ENCODE measurements at places on chromosomes 5 and 9. TPM values are rescaled to one million over a fixed set of nuclear protein-coding genes. Genes with fewer than 3 reads are reported as not detected.

The S100Z gene
- total RNA-seq = 0.91 TPM

The TMEM215 gene
- total RNA-seq = not detected

The SLC31A1 gene
- total RNA-seq = 7.9 TPM

The ZNF367 gene
- total RNA-seq = 4.4 TPM

The IFNA10 gene
- not detected for total RNA-seq

The TMEM252 gene
- not detected for total RNA-seq

The FOXI1 gene
- total RNA-seq = not detected

The GNAQ gene
- total RNA-seq = 51.6 TPM

The IRGM gene
- 0.85 TPM for total RNA-seq

The RAI14 gene
- 2.9 TPM for total RNA-seq

The HTR1A gene
- total RNA-seq = not detected

The CKMT2 gene
- total RNA-seq = not detected

The PTPRD gene
- 0.68 TPM for total RNA-seq

The MAN1B1 gene
- total RNA-seq = 99.4 TPM

GRCh38 chr5:172904643-172905345 is 54.4 kb upstream of the RPL26L1 start:
- peaks cover 17% of the 10 kb centered on the region for H3K36me3 ChIP-seq
- peaks cover 7% of the 10 kb centered on the region for H3K4me1 ChIP-seq
- no peaks in the 10 kb centered on the region for H3K27me3 ChIP-seq
- H3K27ac ChIP-seq = no peak overlapping the region
- no peak overlapping the region for H3K4me3 ChIP-seq

DNA sequence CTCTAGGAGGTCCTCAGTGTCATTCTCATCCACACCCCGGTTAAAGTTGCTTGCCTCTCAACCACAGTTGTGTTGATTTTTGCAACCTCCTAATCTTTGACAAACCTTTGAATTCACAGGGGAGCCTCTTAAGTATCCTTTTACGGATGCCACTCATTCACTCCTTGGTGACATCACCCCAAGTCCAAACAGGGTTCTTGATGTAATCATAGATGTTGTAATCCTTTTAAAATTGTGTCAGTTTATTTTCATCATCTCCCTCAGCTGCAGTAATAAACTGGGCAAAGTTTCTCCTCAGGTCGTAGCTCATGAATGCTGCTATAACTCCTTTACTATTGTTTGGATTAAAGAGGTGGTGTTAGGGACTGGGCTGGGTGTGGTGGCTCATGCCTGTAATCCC is 637.2 kb upstream of the NUDT12 start:
- H3K4me3 ChIP-seq = no peak overlapping the region
- H3K36me3 ChIP-seq = no peaks in the 10 kb centered on the region
- H3K27ac ChIP-seq = no peak overlapping the region
- H3K27me3 ChIP-seq = no peaks in the 10 kb centered on the region
- H3K4me1 ChIP-seq = no peaks in the 10 kb centered on the region

DNA sequence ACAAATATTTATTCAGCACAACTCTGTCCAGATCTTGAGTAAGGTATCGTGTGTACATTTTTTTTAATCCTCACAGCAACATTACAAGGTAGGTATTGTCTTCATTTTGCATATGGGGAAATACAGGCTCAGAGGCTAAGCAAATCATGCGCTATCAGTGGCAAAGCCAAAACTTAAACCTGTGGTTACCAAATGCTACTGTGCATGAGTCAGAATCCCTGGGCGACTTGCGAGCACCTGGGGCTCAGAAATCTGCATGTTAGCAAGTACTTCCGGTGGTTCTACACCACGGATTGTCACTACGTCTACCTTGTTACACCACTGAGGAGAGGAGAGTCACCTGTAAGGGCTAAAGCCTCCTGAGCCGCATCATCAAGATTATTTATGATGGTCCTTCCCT is 21.3 kb downstream of the C5orf58 start:
- peak overlapping the region; percentile 54 for H3K27ac ChIP-seq
- H3K4me3 ChIP-seq = no peak overlapping the region
- peaks cover 13% of the 10 kb centered on the region for H3K4me1 ChIP-seq

GRCh38 chr9:86794391-86795046 is 152.8 kb downstream of the GAS1 start:
- DNase-seq = no peak
- no peak overlapping the region for H3K4me3 ChIP-seq
- no peaks in the 10 kb centered on the region for H3K36me3 ChIP-seq
- no peaks in the 10 kb centered on the region for H3K4me1 ChIP-seq
- H3K27me3 ChIP-seq = no peaks in the 10 kb centered on the region

- DNase-seq = no peak
- H3K27ac ChIP-seq = no peak overlapping the region
- no peaks in the 10 kb centered on the region for H3K4me1 ChIP-seq
- H3K4me3 ChIP-seq = no peak overlapping the region
Measured at GRCh38 chr9:123450098-123450770, 94.2 kb downstream of the CRB2 start.

GRCh38 chr9:99054581-99054980 is 50.3 kb upstream of the TGFBR1 start:
- no peak for DNase-seq
- H3K27ac ChIP-seq = no peak overlapping the region
- no peaks in the 10 kb centered on the region for H3K36me3 ChIP-seq
- H3K4me3 ChIP-seq = no peak overlapping the region
- H3K27me3 ChIP-seq = no peaks in the 10 kb centered on the region

GRCh38 chr5:82176115-82176814 is 101.9 kb downstream of the RPS23 start:
- H3K4me3 ChIP-seq = no peak overlapping the region
- H3K27me3 ChIP-seq = no peaks in the 10 kb centered on the region
- H3K27ac ChIP-seq = no peak overlapping the region

- no peak overlapping the region for H3K4me3 ChIP-seq
- peak; percentile 54 for DNase-seq
- H3K27ac ChIP-seq = no peak overlapping the region
- H3K27me3 ChIP-seq = peaks cover 12% of the 10 kb centered on the region
Measured at GRCh38 chr5:75050415-75050814, 1.9 kb downstream of the GCNT4 start.

GRCh38 chr5:107123014-107123413 is 547.7 kb downstream of the EFNA5 start:
- H3K27ac ChIP-seq = no peak overlapping the region
- H3K36me3 ChIP-seq = no peaks in the 10 kb centered on the region
- H3K4me1 ChIP-seq = no peaks in the 10 kb centered on the region
- peaks cover 2% of the 10 kb centered on the region for H3K27me3 ChIP-seq

GRCh38 chr5:10502578-10502977 is 60.9 kb downstream of the ROPN1L start:
- H3K27me3 ChIP-seq = no peaks in the 10 kb centered on the region
- no peaks in the 10 kb centered on the region for H3K36me3 ChIP-seq
- DNase-seq = no peak
- no peak overlapping the region for H3K27ac ChIP-seq

DNA sequence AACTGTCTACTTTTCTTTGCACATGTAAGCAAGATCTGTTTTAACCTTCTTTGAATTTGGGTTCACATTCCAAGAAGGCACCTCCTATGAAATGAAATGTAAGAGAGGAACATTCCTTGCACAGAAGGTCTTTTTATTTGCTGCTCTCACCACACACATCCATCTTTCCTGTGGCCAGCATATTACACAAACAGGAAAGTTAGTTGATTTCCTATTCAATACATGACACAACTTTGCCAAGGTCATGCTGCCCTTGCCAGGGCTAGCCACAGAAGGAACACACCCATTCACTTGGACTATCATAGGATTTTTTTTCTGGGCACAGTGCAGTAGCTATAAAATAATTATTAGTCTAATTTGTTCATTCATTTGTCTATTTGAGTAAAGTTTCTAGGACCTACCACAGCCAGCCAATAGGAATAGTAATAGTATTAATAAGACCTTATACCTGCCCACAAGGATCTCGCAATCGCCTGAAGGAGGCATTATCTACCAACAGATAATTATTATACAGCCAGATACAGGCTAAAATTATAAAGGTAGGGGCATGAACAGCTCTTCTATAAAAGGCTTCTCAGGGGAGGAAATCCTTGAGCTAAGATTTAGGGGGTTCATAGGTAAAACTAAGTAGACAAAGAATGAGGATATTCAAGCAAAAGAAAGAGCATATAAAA is 78.1 kb upstream of the NREP start:
- H3K4me3 ChIP-seq = no peak overlapping the region
- no peaks in the 10 kb centered on the region for H3K4me1 ChIP-seq
- no peaks in the 10 kb centered on the region for H3K27me3 ChIP-seq
- H3K36me3 ChIP-seq = no peaks in the 10 kb centered on the region
- no peak overlapping the region for H3K27ac ChIP-seq
- no peak for DNase-seq

- no peaks in the 10 kb centered on the region for H3K27me3 ChIP-seq
- peaks cover 16% of the 10 kb centered on the region for H3K4me1 ChIP-seq
- H3K4me3 ChIP-seq = no peak overlapping the region
- no peak for DNase-seq
- no peak overlapping the region for H3K27ac ChIP-seq
- H3K36me3 ChIP-seq = peaks cover 15% of the 10 kb centered on the region
Measured at GRCh38 chr5:10727861-10728260, 33.2 kb downstream of the DAP start.

DNA sequence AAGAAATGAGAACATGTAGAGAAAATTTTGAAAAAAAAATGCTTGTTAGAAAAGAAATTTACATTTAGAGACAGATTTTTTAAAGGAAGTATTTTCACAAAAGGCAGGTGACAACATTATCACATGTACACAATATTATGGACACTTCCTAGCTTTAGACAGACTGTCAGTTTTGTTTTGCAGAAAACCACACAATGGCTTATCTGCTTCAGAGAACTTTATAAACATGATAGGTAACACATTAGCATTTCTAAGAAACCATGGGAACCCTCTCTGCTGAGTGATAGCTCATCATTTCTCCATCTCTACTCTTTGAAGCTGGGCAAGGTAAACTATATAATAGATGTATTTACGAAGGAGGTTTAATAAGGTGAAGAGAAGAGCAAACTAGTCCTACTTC is 25.6 kb downstream of the POU5F2 start:
- peaks cover 2% of the 10 kb centered on the region for H3K4me1 ChIP-seq
- DNase-seq = no peak
- no peak overlapping the region for H3K4me3 ChIP-seq
- H3K27ac ChIP-seq = no peak overlapping the region
- H3K36me3 ChIP-seq = no peaks in the 10 kb centered on the region
- H3K27me3 ChIP-seq = no peaks in the 10 kb centered on the region

DNA sequence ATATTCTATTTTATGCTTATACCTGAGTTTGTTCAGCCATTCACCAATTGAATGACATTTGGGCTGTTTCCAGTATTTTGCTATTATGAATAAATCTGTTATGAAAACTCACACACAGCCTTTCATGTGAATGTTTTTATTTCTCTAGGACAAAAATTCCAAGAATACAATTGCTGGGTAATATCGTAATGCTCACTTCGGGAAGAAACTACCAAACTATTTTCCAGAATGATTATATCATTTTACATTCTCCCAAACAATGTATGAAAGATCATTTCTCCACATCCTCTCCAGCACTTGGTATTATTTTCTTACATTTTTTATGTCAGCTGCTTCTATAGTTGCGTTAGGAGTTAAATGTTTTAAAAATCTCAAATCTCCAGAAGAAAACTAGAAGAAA is 58.3 kb upstream of the LHFPL2 start:
- DNase-seq = no peak
- H3K4me3 ChIP-seq = no peak overlapping the region
- H3K27me3 ChIP-seq = no peaks in the 10 kb centered on the region
- H3K36me3 ChIP-seq = no peaks in the 10 kb centered on the region

DNA sequence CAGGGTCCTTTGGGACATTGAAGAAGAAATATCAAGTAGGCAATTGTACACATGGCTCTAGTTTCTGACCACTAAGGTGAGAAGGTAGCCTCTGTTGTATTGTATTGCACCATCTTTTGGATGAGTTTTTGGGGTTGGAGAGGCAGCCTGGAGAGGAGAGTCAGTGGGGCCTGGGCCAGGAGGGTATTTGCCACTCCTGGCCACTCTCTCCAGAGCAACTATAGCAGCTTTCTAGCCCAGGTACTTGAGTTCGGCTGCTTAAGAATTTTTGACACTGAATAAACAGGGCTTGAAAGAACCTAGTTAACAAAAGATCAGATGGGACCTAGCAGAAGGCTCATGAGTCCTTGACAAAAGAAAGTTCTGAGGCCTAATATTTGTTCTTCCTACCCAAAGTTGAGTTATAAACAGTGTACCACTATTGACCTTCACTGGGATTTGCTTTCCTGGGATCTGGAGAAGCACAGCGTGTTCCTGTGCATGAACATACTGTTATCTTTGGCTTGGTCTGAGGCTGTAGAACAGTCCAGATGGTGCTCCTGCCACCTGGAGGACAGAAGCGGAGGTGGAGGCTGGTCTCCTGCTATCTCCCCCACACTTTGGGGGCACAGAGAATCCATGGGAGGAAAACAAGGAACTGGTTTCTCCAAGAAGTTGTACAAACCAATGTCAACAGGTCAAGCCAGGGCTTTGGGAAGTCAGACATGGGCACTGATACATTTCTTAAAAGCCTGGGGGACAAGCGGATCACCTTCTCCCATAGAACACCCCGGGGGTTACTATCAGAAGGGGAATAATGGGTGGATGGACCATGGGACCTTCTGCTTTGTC is 110.4 kb upstream of the LIFR start:
- no peaks in the 10 kb centered on the region for H3K4me1 ChIP-seq
- no peak for DNase-seq
- no peaks in the 10 kb centered on the region for H3K36me3 ChIP-seq
- H3K4me3 ChIP-seq = no peak overlapping the region

DNA sequence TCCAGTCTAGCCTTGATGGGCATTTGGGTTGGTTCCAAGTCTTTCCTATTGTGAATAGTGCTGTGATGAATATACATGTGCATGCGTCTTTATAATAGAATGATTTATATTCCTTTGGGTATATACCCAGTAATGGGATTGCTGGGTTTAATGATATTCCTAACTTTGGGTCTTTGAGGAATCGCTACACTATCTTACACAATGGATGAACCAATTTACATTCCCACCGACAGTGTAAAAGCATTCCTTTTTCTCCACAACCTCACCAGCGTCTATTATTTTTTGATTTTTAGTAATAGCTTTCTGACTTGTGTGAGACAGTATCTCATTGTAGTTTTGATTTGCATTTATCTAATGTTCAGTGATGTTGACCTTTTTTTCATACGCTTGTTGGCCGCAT is 1040.1 kb downstream of the MAT2B start:
- H3K4me1 ChIP-seq = no peaks in the 10 kb centered on the region
- H3K27me3 ChIP-seq = no peaks in the 10 kb centered on the region
- H3K4me3 ChIP-seq = no peak overlapping the region
- no peaks in the 10 kb centered on the region for H3K36me3 ChIP-seq
- no peak for DNase-seq

DNA sequence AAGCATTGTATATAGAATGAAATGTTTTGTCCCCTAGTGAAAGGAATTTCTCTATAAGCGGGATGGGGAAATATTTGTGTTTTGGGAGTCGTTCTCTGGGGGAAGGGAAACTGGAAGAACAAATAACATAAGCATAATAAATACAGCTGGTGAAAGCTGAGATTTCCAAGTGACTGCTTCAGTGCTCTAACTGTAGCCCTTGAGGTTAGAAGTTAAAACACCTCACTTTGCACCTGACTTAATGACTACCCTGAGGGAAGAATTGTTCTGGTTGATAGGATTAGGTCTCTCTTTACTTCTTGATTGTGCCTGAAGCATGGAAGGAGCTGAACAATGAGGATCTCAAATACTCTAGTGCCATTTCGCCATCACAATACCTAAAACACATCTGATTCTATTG is 307.4 kb downstream of the MAN2A1 start:
- DNase-seq = no peak
- no peak overlapping the region for H3K27ac ChIP-seq
- H3K27me3 ChIP-seq = no peaks in the 10 kb centered on the region

All from natural killer cell (primary cell).